ENCODE measurements at places on chromosomes 5 and 9. TPM values are rescaled to one million over a fixed set of nuclear protein-coding genes. Genes with fewer than 3 reads are reported as not detected.
A peak's percentile ranks its signal among the peaks of the same experiment; 100 is the strongest.

Gene DOK3
- total RNA-seq = 5.0 TPM

Gene PCSK1
- total RNA-seq = not detected

Gene SLC4A9
- not detected for total RNA-seq

Gene SPATA31A6
- total RNA-seq = not detected

Gene TAF1L
- total RNA-seq = not detected

Gene AMBP
- total RNA-seq = 0.89 TPM

Gene IL9
- not detected for total RNA-seq

Gene PCDHB5
- total RNA-seq = 2.8 TPM

Gene NDOR1
- 15.5 TPM for total RNA-seq

Gene GARIN3
- total RNA-seq = not detected

Gene AGXT2
- not detected for total RNA-seq

Gene DBH
- total RNA-seq = not detected

Gene QRFP
- total RNA-seq = not detected

Gene CTSV
- total RNA-seq = not detected

- no peak overlapping the region for H3K27ac ChIP-seq
- no peaks in the 10 kb centered on the region for H3K4me1 ChIP-seq
- H3K27me3 ChIP-seq = no peaks in the 10 kb centered on the region
- H3K36me3 ChIP-seq = no peaks in the 10 kb centered on the region
- no peak overlapping the region for H3K4me3 ChIP-seq
Measured at GRCh38 chr5:41161271-41161670, 52.1 kb downstream of the C6 start.

- DNase-seq = no peak
- peaks cover 17% of the 10 kb centered on the region for H3K4me1 ChIP-seq
- H3K27ac ChIP-seq = no peak overlapping the region
- H3K36me3 ChIP-seq = no peaks in the 10 kb centered on the region
- H3K4me3 ChIP-seq = no peak overlapping the region
Measured at GRCh38 chr5:122780296-122780695, 5.4 kb downstream of the SNX2 start.

DNA sequence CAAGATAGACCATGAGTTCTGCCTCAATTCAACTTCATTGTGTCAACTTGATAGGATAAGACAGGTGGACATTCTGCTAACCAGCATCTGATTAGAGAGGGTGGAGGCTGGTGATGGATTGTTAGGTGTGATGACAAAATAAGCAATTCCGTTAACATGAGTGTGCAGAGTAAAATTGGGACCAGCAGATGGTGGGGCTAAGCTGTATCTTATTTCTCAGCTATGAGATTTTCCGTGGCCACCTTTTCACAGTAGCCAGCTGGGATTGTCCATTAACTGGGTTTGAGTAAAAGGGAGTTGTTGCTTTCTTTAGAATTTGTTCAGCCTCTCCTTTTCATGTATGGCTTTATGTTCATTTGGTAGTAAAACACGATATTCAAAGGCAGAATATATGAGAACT lies 28.8 kb upstream of the TAL2 start:
- H3K27ac ChIP-seq = no peak overlapping the region
- H3K4me3 ChIP-seq = no peak overlapping the region
- peaks cover 35% of the 10 kb centered on the region for H3K36me3 ChIP-seq
- no peak for DNase-seq

- H3K4me3 ChIP-seq = no peak overlapping the region
- no peaks in the 10 kb centered on the region for H3K4me1 ChIP-seq
- no peak for DNase-seq
Measured at GRCh38 chr5:24555229-24555628, 89.5 kb downstream of the CDH10 start.

GRCh38 chr5:10849278-10849677 lies 88.2 kb upstream of the DAP start:
- H3K36me3 ChIP-seq = no peaks in the 10 kb centered on the region
- no peak overlapping the region for H3K27ac ChIP-seq
- no peaks in the 10 kb centered on the region for H3K27me3 ChIP-seq
- no peak for DNase-seq
- no peaks in the 10 kb centered on the region for H3K4me1 ChIP-seq
- no peak overlapping the region for H3K4me3 ChIP-seq

DNA sequence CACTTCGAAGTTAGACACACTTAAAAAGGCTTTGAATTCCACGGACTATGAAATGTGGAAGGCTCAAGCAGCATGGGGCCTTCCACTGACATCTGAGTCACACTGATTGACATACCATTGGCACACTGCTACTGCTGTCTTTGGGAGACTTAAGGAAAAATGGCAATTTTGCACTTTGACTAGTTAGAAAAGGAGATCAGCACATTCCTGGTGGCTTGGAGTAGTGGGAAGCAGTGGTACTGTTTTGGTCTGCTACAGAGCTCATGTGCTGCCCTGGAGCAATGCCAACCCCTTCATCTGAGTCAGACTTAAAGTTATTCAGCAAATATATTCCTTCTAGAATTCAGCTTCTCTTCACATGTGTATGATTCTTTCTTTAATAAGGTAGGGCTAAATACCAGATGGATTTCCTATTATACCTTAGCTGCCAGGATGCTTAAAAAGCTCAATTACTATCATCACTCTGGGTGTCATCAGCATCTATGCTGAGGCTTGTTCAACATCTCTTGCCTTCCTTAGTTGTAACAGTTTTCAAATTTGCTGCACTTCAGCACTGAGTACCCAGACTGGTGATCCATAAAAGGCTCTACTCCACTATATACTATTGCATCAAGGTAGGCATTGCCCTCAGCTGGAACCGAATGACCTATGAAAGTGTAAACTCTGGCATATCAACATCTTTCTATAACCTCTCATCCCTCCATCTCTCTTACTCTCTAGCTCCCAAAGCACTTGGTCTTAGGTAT lies 42.3 kb upstream of the MOCS2 start:
- H3K36me3 ChIP-seq = no peaks in the 10 kb centered on the region
- peak; percentile 57 for DNase-seq
- no peak overlapping the region for H3K27ac ChIP-seq

- H3K4me3 ChIP-seq = no peak overlapping the region
- no peak for DNase-seq
- H3K27ac ChIP-seq = peak overlapping the region; percentile 74
- no peaks in the 10 kb centered on the region for H3K36me3 ChIP-seq
- H3K27me3 ChIP-seq = no peaks in the 10 kb centered on the region
Measured at GRCh38 chr5:179314606-179315355, 30.5 kb downstream of the ADAMTS2 start.

- H3K27me3 ChIP-seq = no peaks in the 10 kb centered on the region
- no peak overlapping the region for H3K27ac ChIP-seq
- no peak for DNase-seq
- H3K4me3 ChIP-seq = no peak overlapping the region
- H3K4me1 ChIP-seq = no peaks in the 10 kb centered on the region
- no peaks in the 10 kb centered on the region for H3K36me3 ChIP-seq
Measured at GRCh38 chr5:147803926-147804325, 21.4 kb upstream of the JAKMIP2 start.

- H3K36me3 ChIP-seq = no peaks in the 10 kb centered on the region
Measured at GRCh38 chr5:158928404-158928803, 171.3 kb downstream of the EBF1 start.

GRCh38 chr9:110284211-110284844 lies 28.0 kb upstream of the TXN start:
- DNase-seq = no peak
- H3K4me3 ChIP-seq = no peak overlapping the region
- no peaks in the 10 kb centered on the region for H3K36me3 ChIP-seq
- H3K27me3 ChIP-seq = no peaks in the 10 kb centered on the region

DNA sequence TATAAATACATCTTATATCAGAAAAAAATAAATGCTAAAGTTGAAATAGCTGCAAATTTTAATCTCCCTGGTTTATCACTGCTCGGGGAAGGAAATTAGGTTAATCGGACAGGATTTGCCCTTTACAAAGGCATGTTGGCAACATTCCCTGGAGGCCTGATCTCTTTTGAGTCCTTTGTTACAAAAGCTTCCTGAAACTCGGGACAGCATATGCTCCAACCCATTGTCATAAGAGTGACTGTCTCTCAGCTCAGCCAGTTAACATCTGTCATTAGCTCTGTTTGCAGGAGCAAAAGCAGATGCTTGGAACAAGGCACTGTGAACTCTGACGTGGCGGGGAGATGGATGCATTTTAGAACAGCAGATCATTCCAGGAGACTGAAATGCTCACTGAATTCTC lies 80.6 kb downstream of the MYO10 start:
- no peaks in the 10 kb centered on the region for H3K36me3 ChIP-seq
- H3K4me1 ChIP-seq = peaks cover 52% of the 10 kb centered on the region
- no peak overlapping the region for H3K4me3 ChIP-seq

GRCh38 chr5:45062044-45062443 lies 253.3 kb downstream of the MRPS30 start:
- no peaks in the 10 kb centered on the region for H3K27me3 ChIP-seq
- H3K4me1 ChIP-seq = no peaks in the 10 kb centered on the region
- DNase-seq = no peak
- no peaks in the 10 kb centered on the region for H3K36me3 ChIP-seq
- no peak overlapping the region for H3K27ac ChIP-seq
- H3K4me3 ChIP-seq = no peak overlapping the region

GRCh38 chr5:15637886-15638285 lies 137.9 kb downstream of the FBXL7 start:
- no peak overlapping the region for H3K27ac ChIP-seq
- no peaks in the 10 kb centered on the region for H3K27me3 ChIP-seq
- no peaks in the 10 kb centered on the region for H3K36me3 ChIP-seq
- DNase-seq = no peak

GRCh38 chr5:154141745-154142221 lies 48.8 kb upstream of the GALNT10 start:
- no peaks in the 10 kb centered on the region for H3K4me1 ChIP-seq
- H3K27ac ChIP-seq = no peak overlapping the region
- H3K4me3 ChIP-seq = no peak overlapping the region
- no peaks in the 10 kb centered on the region for H3K27me3 ChIP-seq

- H3K4me3 ChIP-seq = no peak overlapping the region
- H3K27me3 ChIP-seq = no peaks in the 10 kb centered on the region
- DNase-seq = no peak
- H3K4me1 ChIP-seq = no peaks in the 10 kb centered on the region
- H3K27ac ChIP-seq = no peak overlapping the region
- no peaks in the 10 kb centered on the region for H3K36me3 ChIP-seq
Measured at GRCh38 chr5:153256-153655, 38.0 kb upstream of the LRRC14B start.

DNA sequence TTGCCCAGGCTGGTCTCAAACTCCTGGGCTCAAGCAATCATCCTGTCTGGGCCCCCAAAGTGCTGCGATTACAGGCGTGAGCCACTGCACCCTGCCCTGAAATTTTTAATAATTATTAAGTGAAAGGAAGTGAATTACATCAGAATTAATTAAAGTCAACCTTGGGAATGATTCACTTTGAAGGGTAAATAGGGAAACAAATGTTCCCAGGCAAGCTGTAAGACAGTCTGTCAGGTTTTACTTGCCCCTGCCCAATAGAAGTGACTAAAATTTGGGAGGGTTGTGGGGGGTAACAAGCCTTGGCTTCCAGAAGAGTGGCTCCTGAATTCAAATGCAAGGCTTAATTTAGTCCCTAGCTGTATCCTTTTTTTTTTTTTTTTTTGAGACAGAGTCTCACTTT lies 1.3 kb upstream of the LIX1 start:
- H3K4me1 ChIP-seq = no peaks in the 10 kb centered on the region
- H3K36me3 ChIP-seq = no peaks in the 10 kb centered on the region
- no peak for DNase-seq
- no peak overlapping the region for H3K4me3 ChIP-seq
- no peaks in the 10 kb centered on the region for H3K27me3 ChIP-seq

DNA sequence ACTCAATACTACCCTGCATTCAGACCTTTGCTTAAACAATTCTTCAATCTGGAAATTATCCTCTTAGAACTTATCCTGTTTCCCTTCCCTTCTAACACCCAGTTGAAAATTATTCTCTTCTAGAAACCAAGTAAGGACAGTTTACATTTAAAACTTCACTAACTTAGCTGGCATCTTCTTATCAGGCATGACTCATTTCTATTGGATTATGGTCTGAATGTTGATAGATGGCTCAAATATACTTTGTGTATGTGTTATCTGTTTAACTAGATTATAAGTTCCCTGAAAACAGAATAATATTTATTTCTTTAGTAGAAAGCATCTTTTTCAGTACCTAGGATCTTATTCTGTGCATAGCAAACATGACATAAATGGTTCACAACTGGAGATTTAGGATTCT lies 161.9 kb downstream of the PPP2R2B start:
- H3K27me3 ChIP-seq = no peaks in the 10 kb centered on the region
- no peak for DNase-seq
- no peak overlapping the region for H3K4me3 ChIP-seq
- no peaks in the 10 kb centered on the region for H3K4me1 ChIP-seq
- H3K36me3 ChIP-seq = no peaks in the 10 kb centered on the region

- no peaks in the 10 kb centered on the region for H3K4me1 ChIP-seq
- H3K4me3 ChIP-seq = no peak overlapping the region
- no peaks in the 10 kb centered on the region for H3K27me3 ChIP-seq
- H3K36me3 ChIP-seq = no peaks in the 10 kb centered on the region
- no peak overlapping the region for H3K27ac ChIP-seq
- peak; percentile 41 for DNase-seq
Measured at GRCh38 chr5:168908207-168908606, 329.0 kb upstream of the PANK3 start.

GRCh38 chr9:26172301-26172700 lies 494.1 kb upstream of the TUSC1 start:
- no peaks in the 10 kb centered on the region for H3K36me3 ChIP-seq
- no peak overlapping the region for H3K27ac ChIP-seq
- no peak overlapping the region for H3K4me3 ChIP-seq
- no peak for DNase-seq
- H3K4me1 ChIP-seq = no peaks in the 10 kb centered on the region

GRCh38 chr5:118611332-118611945 lies 376.9 kb downstream of the DTWD2 start:
- no peaks in the 10 kb centered on the region for H3K27me3 ChIP-seq
- peak; percentile 35 for DNase-seq
- H3K4me3 ChIP-seq = no peak overlapping the region
- no peaks in the 10 kb centered on the region for H3K36me3 ChIP-seq
- no peak overlapping the region for H3K27ac ChIP-seq

DNA sequence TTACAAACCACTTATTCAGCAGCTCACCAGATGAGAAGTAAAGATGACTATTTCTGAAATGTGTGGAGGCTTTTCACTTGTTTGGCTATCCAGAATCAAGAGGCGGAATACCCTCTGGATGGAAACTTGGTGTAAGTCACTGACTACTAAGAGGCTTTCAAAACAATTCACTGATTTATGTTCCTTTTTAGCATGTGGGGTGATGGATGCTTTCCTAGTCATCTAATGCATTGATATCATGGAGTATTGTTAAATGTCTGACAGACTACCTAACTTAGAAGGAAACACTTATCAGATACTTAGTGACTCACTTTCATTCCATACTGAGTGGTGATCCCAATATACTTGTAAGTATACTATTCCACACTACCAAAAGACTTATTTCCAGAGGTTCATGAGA lies 141.4 kb downstream of the PLK2 start:
- no peak for DNase-seq
- no peaks in the 10 kb centered on the region for H3K36me3 ChIP-seq
- no peaks in the 10 kb centered on the region for H3K4me1 ChIP-seq

GRCh38 chr5:113231653-113232000 lies 203.2 kb downstream of the TSSK1B start:
- H3K4me1 ChIP-seq = no peaks in the 10 kb centered on the region
- no peaks in the 10 kb centered on the region for H3K27me3 ChIP-seq
- no peaks in the 10 kb centered on the region for H3K36me3 ChIP-seq
- no peak overlapping the region for H3K4me3 ChIP-seq
- H3K27ac ChIP-seq = no peak overlapping the region

GRCh38 chr9:32565967-32566366 lies 7.0 kb downstream of the NDUFB6 start:
- no peak for DNase-seq
- H3K27ac ChIP-seq = no peak overlapping the region
